ENCODE measurements at places on chromosomes 4 and X.

DNA sequence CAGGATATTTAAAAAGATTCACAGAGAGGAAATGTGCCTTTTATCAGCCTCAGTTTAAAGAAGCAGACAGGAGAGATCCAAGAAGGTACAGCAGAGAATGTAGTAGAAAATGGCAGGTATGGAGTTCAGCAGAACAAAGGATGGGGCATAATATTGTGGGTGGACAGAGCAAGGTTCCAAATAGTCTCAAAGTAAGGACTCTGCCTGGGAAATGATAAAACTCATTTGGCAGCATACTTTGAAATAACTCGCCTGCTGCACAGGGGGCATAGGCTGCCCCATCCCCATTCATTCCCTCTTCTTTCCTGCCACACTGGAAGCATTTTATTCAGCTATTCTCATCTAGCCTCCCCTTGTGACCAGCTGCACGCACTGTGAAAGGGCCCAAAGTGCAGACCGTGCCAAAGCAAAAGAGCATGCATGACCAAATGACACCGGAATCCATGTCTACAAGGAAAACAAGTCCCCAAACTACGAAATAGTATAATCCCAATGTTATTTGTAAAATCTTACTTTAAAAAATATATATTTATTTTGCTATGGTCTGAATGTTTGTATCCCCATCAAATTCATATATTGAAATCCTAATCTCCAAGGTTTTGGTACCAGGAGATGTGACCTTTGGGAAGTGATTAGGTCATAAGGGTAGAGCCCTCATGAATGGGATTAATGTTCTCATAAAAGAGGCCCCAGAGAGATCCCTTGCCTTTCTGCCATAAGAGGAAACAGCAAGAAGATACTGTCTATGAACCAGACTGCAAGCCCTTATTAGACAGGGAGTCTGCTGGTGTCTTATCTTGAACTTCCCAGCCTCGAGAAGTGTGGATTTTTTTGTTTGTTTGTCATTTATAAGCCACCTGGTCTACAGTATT, 77.4 kb upstream of the PRSS48 start:
- no peak for DNase-seq

GRCh38 chr4:6806924-6807626, 24.5 kb downstream of the KIAA0232 start:
- no peak for DNase-seq

GRCh38 chrX:21056622-21057021, 317.6 kb upstream of the CNKSR2 start:
- DNase-seq = no peak

- DNase-seq = no peak
Observed at GRCh38 chr4:16011173-16011572, 48.2 kb upstream of the FGFBP2 start.

GRCh38 chr4:144818136-144818535, 172.2 kb downstream of the HHIP start:
- DNase-seq = no peak

Data from SW 1271 (cell line).